ACHN (cell line): ENCODE measurements at places on chromosomes 7 and 10.

DNA sequence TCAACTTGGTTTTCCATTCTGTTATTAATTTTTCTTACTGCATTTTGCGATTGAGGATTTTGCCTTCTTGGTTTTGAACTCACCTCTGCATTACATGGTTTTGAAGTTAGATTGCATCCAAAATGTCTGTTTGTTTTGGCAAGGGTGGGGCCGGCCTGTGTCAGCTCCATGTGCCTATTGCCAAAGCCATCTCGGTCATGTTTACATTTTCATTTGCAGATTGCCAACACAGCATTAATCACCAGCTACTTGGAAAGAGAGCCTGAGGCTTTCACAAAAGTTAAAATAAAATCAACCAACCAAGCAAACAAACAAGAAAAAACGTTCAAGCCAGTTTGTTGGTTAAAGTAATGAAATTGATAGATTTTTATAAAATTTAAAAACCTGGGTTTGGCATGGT, 695.8 kb downstream of the TYW1 start:
- DNase-seq, result no peak

GRCh38 chr7:65981965-65982792, at the start of gene GUSB:
Gene GUSB, minus strand, starts transcription at chr7:65982213. Its CDS starts 30 bp downstream, at chr7:65982183.
- peak; percentile 95 for DNase-seq

- no peak for DNase-seq
Observed at GRCh38 chr7:16028636-16029035, 342.2 kb upstream of the MEOX2 start.

DNA sequence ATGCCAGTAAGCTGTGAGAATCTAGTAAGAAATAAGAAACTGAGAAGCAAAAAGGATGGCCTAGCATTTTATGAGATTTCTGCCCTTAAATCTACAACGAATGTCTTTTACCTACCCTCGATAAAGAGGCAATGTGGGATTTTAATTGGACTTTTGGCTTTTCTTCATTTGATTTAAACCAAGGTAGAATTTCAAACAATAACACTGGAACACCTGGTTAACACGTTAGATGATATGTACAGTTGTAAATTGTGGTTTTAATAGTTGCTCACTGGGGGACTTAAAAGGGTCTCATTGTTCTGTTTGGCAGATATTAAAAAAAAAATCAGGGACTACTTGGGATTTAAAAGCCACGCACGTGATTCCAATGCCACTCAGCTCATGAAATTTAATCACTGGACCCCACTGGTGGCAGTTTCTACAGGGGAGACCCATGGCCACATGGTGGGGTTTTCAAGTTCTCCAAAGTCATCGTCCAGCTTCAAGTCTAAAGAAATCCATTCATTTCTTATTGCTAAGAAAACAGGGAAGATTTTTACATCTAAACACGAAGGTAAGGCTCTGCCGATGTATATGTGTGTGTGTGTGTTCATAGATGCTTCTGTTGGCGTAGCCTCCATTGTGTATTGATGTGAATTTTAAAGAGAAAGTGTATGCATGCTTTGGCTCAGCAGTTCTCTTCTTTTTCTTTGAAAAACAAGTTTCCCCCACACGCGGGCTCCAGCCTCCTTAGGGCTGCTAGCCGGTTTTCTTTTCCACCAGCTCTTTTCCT, 588.6 kb upstream of the MKI67 start:
- DNase-seq, result no peak

GRCh38 chr10:48900371-48900801, 39.3 kb downstream of the LRRC18 start:
- DNase-seq, result no peak

- no peak for DNase-seq
Observed at GRCh38 chr10:127945341-127945758, 38.4 kb downstream of the PTPRE start.

- no peak for DNase-seq
Observed at GRCh38 chr10:87794285-87794684, 23.7 kb downstream of the ATAD1 start.

DNA sequence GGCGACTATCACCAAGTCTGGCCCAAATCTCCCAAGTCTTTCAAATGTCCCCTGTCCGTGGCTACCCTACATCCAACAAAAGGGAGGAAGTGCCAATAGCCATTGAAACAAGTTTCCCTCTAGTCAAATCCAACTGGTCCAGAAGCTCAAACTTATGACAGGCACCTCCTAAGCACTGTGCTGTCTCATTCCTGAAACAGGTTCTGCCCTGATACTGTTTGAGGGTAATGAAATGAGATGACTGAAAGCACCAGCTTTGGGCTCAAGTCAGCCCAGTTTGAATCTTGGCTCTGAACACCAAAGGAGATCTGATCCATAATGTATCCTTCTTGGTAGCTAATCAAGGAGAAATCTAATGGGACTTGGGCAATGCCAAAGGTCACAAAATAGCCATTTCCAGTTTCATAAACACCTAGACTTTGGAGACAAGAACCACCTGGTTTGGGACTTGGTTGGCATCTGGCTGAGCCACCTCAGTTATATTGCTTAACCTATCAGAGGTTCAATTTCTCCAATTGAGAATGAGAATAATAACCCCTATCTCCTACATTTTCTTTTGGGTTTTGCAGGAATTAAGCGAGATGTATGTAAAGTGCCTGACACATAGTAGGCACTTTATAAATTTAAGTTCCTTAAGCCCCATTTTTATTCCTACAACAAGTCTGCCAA, 34.7 kb upstream of the ARID5B start:
- no peak for DNase-seq

DNA sequence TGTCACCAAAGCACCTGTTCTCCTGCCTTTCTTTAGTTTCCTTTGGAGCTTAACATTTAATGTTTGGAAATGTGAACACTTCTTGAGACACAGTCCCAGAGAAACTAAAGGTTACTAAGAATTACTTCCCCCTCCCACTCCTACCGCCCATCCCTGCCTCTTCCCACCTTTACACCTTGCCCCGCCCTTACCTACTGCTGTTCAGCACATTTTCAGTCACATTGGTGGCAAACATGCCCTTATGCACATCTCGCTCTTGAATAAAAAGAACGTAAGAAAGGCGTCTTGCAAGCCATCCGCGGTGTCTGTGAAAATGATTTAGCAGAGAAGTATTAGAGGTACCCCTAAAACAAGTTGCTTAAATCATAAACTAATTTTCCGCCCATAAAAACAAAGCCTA, 8.2 kb downstream of the GPAM start:
- no peak for DNase-seq

GRCh38 chr10:15462253-15462897, 91.3 kb upstream of the FAM171A1 start:
- DNase-seq, result no peak

GRCh38 chr7:64876792-64877713, 26.0 kb upstream of the ZNF273 start:
- no peak for DNase-seq

DNA sequence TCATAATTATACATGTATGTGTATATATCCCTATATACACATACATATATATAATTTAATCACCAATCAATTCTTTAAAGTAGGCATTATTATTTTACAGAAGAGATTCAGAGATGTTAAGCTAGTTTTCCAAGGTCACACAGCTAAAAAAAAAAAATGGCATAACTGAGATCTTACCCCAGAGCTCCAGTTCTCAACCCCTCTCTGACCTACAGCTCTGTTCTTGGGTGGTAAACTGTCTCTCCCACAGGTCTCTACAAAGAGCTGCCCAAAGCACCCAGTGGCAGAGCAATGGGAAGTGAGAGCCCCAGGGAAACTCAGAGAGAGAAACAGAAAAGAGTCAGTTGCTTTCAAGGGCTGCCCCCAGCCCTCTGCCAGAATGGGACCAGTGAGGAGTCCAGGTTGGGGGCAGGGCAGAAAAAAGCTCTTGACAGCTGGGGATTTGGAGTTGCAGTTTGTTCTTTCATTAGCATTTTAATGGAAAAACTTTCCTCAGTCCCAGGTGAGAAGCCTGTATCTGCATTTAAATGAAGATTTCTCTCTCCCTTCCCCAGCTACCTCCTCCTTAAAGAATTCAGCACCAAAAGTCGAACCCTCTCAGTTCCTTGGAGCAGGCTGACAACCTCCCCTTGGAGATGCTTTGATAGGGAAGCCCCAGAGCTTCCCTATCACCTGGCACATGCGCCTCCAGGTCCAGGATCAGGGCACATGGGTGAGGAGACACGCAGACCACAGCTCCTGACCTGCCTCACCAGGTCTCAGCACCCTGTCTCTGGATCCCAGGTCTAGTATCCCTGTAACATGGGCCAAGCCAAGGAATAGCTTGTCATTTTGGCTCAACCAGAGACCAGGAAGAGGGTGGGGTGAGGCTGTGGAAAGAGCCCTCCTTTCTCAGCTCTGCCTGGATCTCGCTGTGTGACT, 388.1 kb downstream of the PLXNA4 start:
- no peak for DNase-seq

GRCh38 chr7:100490483-100491191, 6.9 kb downstream of the NYAP1 start:
- DNase-seq, result no peak

DNA sequence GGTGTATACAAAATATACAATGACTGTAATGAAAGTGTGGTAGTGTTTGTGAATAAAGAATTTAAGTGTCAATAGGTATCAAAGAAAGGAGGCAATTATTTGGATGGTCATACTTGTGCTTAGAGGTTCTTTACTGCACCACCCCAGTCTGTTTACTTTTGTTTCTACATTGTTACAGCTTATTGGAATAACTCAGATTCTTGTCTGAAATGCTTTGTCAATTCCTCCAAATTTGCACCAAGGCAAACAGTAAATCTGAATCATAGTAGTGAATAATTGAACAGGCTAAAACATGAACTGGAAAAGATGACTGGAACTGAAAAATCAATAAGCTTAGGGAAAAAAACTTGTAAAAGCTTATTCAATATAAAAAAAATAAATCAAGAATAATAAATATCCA, 319.2 kb downstream of the EXOC4 start:
- DNase-seq, result no peak

GRCh38 chr7:7565746-7566650, 686 bp upstream of the MIOS start:
- DNase-seq, result peak; percentile 79

GRCh38 chr7:143455942-143456341, 12.7 kb downstream of the TAS2R60 start:
- DNase-seq, result no peak

- no peak for DNase-seq
Observed at GRCh38 chr7:15245831-15246230, 316.0 kb downstream of the AGMO start.

DNA sequence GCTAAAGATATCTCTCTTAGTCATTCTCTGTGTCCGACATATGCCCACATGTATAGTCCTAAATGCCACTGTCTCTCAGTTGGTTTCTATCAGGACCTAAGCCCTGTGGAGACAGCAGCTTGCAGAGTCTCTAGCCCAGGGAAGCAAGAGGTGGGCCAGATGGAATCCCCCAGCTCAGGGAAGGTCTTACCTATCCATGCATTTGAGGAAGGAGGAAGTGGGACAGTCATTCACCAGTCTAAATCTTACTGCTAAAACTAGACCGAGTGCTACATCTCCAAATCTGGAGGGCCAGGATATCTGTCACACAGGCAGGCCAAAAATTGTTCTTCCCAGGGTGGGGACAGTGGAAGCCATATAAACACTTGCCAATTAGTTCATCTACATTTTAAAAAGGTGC, 26.4 kb upstream of the HERPUD2 start:
- DNase-seq, result no peak

- DNase-seq, result no peak
Observed at GRCh38 chr7:142916508-142916907, 17.0 kb downstream of the TRPV5 start.

DNA sequence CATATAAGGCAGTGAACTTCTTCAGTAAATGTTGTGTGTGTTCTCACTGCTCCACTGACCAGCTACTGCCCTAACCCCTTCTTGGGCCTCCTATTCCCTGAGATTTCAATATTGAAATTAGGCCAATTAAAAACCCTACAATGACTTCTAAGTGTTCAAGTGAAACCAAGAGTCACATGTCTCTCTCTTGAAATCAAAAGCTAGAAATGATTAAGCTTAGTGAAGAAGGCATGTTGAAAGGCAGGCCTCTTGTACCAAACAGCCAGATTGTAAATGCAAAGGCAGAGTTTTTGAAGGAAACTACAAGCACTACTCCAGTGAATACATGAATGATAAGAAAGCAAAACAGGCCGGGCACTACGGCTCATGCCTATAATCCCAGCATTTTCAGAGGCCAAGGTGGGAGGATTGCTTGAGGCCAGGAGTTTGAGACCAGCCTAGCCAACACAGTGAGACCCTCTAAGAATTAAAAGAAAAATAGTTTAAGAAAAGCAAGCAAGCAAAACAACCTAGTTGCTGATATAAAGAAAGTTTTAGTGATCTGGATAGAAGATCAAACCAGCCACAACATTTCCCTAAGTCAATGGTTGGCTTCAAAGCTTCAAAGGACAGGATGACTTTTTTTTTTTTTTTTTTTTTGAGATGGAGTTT, 22.3 kb downstream of the BRAF start:
- no peak for DNase-seq

DNA sequence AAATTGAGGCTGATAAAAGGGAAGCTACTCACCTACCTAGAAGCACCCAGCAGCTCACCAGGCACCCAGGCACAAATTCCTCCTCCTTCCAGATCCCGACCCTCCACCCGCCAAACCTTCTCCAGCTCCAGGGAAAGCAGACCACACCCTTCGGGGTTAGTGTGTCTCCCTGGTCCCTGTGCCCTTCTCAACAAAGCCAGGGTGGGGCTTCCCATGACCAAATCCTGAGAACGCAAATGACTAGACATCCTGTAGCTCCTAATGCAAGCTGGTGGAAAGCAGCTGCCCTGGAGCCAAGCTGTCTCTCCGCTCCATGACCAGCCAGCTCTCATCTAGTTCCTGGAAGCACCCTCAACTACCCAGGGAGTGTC, 4.4 kb downstream of the TBX20 start:
- no peak for DNase-seq

DNA sequence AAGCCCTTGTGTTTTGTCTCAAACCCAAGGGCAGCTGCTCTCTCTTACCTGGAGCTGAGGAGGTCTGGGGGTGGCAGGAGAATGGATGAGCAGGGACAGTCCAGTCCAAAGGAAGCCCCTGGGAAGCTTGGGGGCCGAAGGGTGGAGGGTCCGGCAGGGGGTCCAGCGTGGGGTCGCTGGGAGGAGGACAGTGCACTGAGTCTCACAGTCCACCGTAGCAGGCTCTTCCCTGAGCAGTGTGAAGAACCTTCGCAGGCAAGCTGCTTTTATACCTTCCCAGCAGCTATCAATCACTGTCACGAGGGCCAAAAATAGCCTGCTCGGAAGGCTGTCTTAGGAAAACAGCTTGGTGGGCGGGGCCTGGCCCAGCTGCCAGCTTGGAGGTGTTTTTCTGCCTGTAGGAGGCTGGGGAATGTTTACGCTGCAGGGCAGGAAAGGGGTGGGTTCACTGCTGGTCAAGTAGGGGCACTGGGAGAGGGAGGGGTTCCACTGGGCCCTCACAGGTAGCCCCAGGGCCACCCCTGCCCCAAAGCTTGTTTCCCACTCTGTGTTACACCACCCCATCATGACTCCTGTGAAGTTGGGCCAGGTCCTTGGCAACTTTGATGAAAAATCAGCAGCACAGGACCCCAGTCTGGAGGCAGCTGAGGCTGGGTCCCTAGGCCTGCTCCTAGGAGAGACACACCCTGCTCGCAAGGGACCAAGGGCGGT, at the start of gene DEPP1:
TSS of gene DEPP1 (minus strand) at position 240 of the 711 bp plus-strand sequence. CDS start 779 bp downstream, outside the sequence.
- peak; percentile 92 for DNase-seq

DNA sequence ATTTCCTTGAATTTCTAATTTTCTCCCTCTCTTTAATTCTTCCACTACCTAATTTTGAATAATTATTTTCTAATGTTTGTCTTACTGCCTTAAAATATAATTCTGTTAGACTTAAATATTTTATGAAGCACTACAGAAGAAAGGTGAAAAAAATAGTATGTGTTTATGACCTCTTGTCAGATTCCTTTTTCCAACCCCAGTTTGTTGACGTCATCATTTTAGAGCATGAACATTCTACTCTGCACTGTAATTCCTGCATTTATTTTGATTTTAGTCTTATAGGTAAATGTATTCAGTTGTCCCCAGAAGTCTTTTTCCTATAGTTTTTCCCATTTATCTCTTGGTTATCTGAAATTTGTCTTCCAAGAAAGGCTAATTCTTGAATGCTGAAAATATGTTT, 468.1 kb downstream of the SORCS3 start:
- DNase-seq, result no peak
